ENCODE measurements at places on chromosomes 5 and 9.

DNA sequence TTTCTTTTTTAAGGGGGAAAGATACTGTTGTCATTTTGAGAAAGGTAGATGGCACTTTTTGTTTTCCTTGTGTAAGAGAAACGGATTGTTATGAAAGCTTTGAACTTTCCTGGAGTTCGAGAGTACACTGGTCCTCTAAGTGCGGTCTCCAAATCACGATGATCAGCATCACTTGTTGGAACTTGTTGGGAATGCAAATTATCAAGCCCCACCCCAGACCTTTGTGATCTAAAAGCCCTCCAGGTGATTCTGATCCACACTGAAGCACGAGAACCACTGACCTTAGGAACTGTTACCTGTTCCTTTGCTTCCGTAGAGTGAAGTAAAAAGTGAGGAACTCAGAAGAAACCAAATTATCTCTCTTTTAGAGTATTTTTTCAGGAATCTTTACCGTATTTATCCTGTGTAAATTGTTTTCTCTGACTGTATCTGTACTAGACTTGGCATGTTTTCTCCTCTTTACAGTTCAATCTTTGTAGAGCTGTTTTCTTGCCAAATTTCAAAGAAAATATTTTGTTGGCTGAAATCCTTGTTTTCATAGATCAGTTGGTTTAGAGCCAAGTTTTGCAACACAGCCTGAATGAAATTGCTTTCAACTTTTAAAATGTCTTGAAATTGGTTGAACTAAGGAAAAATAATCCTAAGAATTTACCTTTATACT lies 4.0 kb downstream of the MAT2B start:
- peak; percentile 20 for DNase-seq

DNA sequence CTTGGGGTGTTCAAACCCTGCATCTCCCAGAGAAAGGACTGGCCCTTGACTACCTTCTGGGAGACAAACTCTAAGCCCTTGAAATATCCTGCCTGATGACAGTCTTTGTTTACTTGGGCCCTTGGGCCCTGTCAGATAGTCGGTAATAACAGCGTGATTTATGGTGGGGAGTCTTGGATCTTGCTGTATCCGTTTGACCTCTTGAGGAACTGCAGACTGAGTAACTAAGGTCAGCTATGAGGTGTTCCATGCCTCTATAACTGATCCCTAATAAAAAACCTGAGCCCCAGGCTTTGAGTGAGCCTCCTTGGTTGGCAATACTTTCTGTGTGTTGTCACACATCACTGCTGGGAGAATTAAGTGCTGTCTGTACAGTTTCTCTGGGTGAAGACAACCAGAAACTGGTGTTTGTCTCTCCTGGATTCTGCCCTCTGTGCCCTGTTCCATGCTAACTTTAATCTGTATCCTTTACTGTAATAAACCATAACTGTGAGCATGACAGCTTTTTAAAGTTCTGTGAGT lies 56.2 kb upstream of the ANKRD33B start:
- no peak for DNase-seq

GRCh38 chr5:32710550-32711361 lies at the start of gene NPR3:
Gene NPR3 (plus strand): TSS chr5:32711321. CDS start chr5:32711777, 456 bp downstream.
- DNase-seq, result no peak

DNA sequence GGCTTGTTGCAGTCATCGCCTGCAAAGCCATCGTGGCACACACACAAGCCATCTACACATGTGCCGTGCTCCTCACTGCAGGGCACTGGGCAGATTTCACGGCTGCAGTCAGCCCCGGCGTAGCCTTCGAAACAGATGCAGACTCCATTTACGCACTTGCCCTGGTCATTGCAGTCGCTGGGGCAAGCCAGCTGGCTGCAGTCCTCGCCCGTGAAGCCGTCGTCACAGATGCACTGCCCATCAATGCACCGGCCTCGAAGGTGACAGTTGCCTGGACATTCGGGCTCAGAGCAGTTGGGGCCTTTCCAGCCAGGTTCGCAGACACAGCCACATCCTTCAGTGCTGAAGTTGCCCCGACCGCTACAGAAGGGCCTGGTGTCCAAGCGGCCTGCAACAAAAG lies 31.1 kb downstream of the TNC start:
- no peak for DNase-seq

DNA sequence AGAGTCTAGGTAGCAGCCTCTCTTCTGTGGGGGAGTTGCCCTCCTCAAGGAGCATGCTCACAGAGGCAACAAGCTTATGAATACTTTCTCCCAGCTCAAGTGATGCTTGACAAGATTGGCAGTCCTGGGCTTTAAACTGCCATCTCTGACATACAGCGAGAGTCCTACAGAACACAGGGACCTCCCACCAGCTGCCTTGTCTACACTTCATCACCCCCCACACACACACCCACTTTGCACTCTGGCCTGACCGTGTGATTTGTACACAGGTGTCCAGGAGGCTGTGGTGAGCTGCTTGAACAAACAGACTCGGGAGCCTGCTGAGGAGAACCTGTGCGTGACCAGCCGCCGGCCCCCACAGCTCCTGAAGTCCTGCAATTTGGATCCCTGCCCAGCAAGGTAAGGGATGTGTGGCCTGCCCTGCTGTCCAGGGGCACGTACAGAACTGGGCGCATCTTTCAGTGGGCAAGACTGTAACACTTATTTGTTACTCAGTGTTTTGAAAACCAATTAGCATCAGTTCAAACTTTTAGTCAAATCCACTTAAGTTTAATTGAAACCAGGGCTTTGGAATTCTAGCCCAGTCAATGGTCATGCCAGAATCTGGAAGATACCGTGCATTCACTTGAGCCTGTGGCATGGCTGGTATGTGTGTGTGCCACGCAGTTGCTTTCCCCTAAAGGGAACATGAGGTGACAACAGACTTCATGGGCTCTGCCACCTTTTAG lies 247.5 kb downstream of the ADAMTSL1 start:
- DNase-seq, result no peak

- DNase-seq, result peak; percentile 84
Measured at GRCh38 chr9:127931092-127931881, 710 bp upstream of the PIP5KL1 start.

DNA sequence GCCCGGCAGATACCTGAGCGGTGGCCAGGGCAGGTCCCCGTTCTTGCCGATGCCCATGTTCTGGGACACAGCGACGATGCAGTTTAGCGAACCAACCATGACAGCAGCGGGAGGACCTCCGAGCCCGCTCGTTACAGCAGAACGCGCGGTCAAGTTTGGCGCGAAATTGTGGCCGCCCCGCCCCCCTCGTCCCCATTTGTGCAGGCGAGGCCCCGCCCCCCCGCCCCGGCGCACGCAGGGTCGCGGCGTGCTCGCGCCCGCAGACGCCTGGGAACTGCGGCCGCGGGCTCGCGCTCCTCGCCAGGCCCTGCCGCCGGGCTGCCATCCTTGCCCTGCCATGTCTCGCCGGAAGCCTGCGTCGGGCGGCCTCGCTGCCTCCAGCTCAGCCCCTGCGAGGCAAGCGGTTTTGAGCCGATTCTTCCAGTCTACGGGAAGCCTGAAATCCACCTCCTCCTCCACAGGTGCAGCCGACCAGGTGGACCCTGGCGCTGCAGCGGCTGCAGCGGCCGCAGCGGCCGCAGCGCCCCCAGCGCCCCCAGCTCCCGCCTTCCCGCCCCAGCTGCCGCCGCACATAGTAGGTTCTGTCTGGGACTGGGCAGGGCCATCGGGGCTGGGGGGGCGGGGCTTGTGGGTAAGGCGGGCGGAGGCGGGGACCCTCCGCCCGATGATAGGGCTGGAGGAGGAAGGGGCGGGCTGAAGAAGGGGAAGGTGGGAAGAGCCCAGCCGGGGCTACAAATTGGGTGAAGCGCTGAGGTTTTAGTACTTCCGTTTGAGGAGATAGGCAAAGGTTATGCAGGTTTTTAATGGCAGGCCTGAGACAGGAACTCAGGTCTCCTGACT lies at the start of the genes DHFR and MSH3:
DHFR (minus strand) TSS at position 593 of the 840 bp plus-strand sequence; CDS start at position 99, 494 bp downstream.
MSH3 (plus strand) TSS at position 262 of the 840 bp plus-strand sequence; CDS start at position 338, 76 bp downstream.
- peak; percentile 69 for DNase-seq

DNA sequence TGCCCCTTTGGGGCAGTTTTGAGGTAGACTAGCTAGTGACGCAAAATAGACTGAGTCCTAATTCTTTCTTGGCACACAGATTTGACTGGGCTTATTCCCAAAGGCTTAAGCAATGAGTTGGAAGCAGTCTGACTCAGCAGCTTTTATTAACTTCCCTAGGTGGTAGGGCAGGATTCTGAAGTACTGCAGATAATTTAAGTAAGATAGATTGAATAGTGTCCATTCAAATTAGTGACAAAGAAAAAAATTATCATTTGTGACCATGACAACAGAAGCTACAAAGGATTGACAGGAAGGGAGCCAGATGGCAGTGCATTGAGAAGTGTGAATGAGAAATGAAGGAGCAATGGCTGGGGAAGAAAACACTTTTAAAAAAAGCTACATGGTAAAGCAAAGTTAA lies 649.4 kb downstream of the CDH9 start:
- DNase-seq, result no peak

- DNase-seq, result no peak
Measured at GRCh38 chr9:99567436-99567835, 254.2 kb upstream of the NR4A3 start.

DNA sequence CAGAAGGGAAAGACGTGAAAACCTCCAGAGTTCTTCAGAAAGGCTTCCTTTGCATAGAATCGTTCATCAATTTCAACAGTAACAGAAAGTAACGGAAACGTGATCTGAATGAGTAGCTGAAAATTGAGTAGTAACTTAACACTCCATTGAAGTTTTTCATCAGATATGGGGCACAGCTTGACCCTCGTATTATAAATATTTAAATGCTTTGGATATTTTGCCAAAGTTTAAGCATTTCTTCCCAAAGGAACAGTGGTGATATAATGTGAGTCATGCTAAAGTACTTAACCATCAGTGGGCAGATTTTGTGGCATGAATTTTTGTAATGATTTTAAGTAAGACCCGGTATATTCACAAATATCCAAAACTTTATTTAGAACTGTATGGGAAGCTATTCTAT lies 67.4 kb upstream of the ADAMTS19 start:
- DNase-seq, result no peak

DNA sequence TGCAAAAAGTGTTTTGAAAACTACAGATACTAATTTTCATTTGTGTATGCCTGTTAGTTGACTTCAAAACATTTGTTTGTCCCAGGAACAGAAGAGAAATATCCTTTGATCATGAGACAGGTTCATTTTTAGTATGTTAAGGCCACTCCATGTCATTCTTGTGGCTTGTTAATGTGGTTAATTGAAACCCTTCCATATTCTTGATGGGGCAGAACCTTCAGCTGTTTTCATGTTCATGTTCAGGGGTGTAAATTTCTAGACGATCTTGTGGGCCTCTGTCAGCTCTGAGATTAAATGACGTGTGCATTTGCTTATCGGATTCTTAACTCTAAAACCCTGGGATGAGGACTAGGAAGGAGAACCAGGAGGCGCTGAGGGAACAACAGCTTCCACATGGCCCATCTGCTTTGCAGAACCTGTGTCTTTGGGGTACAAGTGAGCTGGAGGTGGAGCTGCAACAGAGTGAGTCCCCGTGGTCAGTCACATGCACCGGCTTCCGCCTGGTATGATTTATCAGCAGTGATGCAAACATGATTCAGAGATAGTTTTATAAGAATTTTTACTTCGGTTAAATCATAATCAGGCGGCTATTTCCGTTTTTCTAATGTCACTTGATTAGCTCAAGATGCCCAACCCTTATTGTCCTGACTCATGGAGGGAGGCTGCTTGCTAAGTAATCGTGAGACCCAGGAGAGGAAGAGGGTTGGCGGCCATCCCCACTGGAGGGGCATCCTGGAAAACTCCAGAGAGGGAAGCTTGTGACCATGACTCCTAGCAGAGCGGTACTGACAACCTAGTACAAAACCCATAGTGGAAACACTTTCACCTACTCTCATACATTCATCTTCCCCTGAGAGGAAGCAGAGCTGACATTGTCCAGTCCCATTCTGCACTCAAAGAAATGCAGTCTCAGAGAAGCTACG lies 138.4 kb downstream of the C9orf152 start:
- peak; percentile 90 for DNase-seq

- peak; percentile 89 for DNase-seq
Measured at GRCh38 chr9:131423171-131423581, 29.3 kb downstream of the PRRC2B start.

DNA sequence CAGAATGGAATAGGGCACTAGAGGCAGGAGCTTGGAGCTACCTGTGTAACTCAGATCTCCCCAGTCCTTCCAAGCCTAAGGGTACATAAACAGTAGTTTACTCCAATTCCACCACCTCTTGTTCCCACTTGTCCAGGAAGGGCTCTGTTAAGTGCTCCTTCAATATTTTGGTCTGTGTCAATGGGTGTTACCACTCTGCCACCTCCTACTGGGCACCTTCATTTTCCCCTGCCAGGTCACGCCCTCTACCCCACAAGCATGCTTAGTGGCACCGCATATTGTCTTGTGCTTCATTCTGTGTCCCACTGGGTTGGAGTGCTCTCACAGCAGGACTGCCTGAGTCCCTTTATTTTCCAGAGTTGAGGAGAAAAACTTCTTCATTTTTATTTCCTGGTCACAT lies 459.8 kb downstream of the ARHGEF28 start:
- no peak for DNase-seq

DNA sequence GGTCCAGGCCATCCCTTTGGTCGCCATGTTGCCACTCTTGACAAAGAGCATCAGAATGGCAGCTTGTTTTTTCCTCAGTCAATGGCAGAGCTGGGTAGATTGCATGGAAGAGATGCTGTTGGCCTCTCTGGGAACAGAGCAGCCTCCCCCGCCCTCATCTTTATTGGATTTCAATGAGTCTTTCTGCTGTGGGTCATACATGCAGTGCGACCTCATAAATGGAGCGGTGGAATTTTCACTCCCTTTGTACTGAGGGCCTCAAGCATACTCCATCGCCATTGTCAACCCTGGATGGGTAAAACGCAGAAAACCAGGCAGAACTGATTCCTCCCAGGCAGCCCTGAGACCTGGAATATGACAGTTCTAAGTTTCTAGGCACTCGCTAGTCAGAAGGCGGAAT lies 71.8 kb downstream of the ZNF618 start:
- no peak for DNase-seq

- DNase-seq, result peak; percentile 91
Measured at GRCh38 chr9:78031893-78032729, 500 bp upstream of the GNAQ start.
